ENCODE measurements at places on chromosomes 12 and 14.

- no peak for DNase-seq
Observed at GRCh38 chr12:110745542-110746284, 3.0 kb upstream of the PPP1CC start.

DNA sequence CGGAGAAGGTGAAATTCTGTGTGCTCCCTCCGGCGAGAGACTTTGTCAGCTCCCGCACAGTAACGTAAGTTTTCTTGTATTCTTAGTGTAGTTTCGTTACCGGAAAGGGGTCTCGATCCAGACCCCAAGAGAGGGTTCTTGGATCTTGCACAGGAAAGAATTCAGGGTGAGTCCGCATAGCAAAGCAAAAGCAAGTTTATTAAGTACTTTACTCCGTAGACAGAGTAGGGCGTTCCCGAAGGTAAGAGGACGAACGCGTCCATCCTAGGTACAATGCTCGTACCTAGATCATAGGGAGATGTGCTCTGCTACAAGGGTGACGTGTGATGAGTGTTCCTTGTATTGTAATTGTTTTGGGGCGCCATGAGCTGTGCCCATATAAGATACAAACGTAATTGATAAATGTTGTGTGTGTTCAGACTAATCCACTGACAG, 293 bp downstream of the IFI27L1 start:
- DNase-seq: no peak

- no peak for DNase-seq
Observed at GRCh38 chr12:42760550-42760949, 171.0 kb upstream of the PRICKLE1 start.

DNA sequence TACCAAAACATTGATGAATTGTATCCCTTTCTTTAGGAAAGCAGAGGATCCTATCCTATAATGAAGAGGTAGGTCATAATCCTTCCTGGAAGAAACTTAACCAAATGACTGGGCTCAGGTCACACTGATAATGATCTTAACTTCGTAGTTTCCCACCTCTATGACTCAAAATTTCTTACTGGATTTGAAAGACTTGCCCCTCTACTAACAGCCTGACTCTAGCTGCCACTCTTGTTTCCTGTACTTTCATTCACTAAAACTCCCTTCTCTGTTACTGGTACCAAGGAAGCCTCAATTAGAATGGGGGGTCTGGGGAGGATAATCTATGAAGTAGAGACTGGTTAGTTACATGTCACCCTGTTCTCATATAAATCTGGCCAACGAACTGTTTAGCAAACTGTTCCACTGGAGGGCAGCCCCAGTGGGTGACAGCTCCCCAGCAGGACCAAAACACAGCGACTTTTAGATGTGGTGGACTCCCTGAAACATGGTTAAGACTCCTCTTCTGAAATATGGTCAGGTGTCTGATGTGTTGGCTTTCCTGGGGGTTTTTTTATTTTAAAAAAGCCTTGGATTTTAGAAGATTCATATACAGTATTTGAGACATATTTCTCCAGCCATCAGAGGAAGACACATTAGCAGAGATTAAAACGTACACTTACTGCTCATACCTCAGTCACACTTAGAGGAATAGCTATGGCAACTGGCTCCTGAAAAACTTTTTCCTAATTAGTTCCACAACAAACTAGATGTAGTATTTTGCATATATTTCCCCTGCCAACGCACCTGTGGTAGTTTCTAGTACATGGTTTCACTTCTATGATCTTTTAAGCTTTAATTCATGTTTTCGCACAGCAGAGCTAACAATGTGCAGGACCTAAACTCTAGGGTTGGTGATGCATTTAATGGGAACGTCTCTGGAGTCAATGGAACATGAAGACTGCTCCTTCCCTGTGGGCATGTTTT, 72.3 kb downstream of the ACADS start:
- no peak for DNase-seq

GRCh38 chr12:40511341-40511740, 180.9 kb upstream of the CNTN1 start:
- no peak for DNase-seq

DNA sequence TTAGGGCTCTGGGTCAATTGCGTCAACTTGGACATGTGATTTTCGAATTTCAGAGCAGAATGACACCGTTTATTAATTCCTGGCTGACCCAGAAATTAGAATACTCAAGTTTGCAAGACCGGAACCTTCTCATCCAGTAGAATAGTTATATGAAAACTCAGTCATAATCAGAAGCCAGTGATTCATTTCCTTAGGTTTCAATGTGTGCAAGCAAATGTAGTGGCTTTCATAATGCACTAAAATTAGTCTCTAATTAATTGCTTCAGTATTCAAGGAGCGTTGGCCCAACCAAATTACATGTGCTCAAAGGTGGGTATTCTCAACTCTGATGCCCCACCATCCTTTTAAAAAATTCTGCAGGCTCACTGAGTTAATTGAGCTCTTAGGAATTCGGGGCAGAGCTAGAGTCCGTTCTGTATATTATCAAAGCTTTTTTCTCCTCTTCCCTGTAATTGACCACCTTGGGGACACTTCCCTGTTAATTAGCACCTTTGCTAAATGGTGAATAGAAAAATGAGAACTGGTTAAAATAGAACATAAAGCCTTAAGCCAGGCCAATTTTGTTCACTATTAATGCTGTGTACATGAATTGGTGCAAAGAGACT, 55.4 kb downstream of the DAO start:
- no peak for DNase-seq

DNA sequence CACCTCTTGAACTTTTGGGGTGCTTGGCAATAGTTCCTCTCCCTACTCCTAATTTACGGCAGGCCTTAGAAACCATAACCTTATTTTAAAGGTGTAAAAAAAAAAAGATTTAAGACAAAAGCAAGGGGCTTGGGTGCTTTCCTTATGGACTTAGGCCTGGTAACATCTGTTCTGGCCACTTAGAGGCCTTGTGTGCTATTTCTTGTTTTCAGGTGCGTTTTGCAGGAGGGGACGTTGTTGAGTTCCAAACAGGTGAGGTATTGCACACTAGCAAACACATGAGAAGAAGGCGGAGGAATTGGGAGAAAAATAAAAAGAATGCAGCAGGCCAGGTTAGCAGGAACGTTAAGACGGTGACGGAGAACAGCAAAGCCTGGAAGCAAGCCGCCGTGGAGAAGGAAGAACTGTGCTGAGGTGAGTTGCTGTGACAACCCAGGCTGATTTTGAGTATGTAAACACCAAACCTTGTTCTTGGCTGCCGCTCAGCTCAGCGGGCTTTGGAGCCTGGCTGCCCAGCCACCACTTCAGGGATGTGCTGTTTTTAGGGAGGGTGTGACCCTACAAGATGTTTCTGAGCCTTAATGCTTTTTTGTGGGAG, 17.3 kb downstream of the EMG1 start:
- no peak for DNase-seq

DNA sequence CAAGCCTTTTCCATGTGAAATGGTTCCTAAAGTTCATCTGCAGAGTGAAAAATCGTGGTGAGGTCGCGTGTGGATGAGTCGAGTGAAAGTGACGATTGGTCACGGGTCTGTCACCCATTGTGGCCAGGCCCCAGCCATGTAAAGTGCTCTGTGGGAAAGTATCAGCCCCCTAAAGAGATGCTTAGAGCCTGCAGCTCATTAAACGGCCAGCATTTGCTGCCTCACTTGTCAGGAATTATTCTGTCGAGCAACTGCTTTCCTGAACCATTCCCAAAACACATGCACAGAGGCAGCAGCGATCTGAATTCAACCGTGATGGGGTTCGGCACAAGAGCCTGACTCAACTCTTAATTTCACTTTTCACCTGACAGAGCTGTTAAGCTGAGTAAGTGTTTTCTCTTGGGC, 16.0 kb downstream of the DBX2 start:
- no peak for DNase-seq

GRCh38 chr12:93449277-93449676, 7.5 kb upstream of the UBE2N start:
- DNase-seq: no peak

GRCh38 chr12:64825143-64826021, 935 bp downstream of the TBC1D30 start:
- no peak for DNase-seq

DNA sequence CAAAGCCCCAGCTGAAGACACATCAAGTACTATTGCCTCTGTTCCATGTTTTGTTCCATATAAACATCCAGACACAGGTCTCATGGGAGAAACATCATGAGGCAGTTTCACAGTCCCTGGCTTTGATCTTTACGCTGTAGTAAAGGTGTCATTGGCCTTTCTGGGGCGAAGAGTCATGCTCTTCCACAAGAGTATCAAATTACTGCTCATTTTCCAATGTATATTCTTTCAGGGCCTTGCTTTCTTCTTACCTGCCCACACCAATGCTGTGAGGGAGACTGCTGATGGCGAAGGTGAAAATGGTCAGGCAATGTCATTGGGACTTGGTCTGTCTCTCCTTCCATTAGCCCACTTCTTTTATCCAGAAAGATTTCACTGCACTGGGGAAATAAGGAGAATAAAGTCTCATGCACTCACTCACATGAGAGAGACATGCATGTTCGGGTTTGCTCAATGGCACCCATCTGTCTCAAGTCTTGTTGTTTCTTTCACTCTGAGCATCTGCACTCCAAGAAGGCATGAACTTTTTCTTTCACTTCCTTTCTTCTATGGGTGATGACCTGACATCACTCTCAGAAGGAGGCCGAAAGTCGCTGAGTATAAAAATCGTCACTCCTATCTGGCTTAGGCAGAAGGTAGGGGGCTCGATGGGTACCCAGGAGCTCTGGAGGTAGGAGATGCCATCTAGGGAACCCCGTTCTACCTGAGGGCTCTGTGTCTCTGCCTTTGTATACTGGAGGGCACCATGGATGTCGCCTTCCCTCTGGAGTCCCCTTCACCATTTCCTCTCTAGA, 1.3 kb upstream of the JDP2 start:
- DNase-seq: no peak

GRCh38 chr14:45261209-45261608, 8.2 kb upstream of the MIS18BP1 start:
- no peak for DNase-seq

DNA sequence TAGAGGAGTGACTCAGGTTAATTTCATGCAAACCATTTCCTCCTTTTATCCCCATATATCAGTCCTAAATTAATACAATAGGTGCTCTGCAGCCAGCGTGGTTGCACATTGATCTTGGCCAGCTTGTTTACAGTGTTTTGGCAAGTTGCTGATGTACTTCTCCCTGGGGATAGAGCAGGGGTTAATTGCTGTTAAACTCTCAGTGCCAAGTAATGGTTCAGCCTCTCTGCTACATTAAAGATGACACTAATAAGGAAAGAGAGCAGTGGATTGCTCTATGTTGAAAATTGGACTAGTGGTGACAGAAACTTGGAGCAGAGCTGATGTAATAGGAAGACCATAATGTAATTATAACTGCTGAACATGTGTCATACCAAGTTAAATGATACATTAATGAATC, 717.5 kb downstream of the RERGL start:
- DNase-seq: no peak

- no peak for DNase-seq
Observed at GRCh38 chr12:132925597-132926414, 30.3 kb downstream of the ZNF605 start.

DNA sequence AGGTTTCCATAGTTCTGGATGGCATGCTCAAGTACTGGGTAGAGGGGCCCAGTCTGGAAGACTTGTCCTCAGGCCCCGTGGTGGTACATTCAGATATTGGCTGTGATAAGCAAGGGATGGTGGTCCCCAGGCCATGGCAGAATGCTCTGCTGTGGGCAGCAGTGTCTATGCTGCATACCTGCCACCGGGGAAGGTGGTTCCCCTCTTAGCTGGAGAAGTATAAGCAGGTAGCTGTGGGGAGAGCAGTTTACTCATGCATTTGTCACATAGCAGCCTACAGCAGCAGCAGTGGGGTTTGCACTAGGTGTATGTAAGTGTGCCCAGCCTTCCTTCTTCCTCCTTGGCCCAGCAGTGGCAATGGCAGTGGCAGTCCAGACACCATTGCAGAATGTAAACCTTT, 69.3 kb upstream of the ADAMTS20 start:
- DNase-seq: no peak

DNA sequence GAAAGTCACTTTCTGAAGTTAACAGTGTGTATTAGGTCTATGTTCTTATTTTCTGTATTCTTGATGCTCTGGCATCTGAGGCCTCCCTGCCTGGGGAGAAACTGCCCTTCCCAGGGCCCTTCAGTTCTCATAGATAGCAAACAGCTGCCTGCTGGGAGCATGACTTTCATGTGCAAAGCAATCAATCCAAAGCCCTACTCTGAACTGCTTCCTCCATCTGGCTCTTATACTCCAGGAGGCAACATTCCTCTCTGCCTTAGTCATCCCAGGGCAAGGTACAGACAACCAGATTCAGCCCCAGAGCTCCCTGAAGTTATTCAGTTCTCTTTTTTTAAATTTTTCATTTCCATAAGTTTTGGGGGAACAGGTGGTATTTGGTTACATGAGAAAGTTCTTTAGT, 41.7 kb upstream of the RIN3 start:
- DNase-seq: no peak

DNA sequence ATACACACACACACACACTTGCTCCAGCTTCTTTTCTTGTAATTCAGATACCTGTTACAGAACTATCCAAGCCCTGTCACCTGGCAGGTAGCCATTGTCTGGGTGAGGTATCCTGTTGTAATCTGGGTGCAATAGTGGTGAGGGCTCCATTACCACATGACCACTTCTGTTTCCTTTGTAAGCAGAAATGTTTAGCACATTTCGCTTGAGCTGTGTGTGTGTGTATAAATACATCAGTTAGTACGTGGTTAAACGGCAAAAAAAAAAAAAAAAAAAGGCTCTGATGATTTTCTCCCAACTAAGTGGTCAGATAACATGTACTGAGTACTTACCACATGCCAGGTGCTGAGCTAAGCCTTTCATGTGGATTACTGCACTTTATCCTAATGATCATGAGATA, 129.3 kb upstream of the SSTR1 start:
- DNase-seq: no peak

- DNase-seq: no peak
Observed at GRCh38 chr14:39315859-39316444, 82.2 kb downstream of the MIA2 start.

DNA sequence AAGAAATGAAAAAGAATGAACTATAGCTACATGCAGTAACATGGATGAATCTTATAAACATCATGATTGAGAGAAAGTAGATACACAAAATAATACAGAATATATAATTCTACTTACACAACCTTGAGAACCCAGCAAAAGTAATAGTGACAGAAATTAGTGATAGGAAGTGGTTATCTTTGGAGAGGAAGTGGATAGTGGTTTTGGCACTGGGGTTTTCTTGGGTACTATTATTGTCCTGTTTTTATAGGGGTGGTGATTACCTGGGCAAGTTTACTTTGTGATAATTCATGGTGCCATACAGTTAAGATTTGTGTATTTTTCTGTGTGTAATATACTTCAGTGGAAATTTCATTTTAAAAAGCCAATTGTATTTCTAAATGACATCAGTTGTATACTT, 352.7 kb downstream of the AEBP2 start:
- no peak for DNase-seq
